Renal cortex interstitium (tissue), 15 donors: ENCODE measurements at places on chromosomes 7 and 10. TPM values are rescaled to one million over a fixed set of nuclear protein-coding genes. Genes with fewer than 3 reads are reported as not detected.

MSRB2 gene
- 51.5 TPM for polyA plus RNA-seq

DNA sequence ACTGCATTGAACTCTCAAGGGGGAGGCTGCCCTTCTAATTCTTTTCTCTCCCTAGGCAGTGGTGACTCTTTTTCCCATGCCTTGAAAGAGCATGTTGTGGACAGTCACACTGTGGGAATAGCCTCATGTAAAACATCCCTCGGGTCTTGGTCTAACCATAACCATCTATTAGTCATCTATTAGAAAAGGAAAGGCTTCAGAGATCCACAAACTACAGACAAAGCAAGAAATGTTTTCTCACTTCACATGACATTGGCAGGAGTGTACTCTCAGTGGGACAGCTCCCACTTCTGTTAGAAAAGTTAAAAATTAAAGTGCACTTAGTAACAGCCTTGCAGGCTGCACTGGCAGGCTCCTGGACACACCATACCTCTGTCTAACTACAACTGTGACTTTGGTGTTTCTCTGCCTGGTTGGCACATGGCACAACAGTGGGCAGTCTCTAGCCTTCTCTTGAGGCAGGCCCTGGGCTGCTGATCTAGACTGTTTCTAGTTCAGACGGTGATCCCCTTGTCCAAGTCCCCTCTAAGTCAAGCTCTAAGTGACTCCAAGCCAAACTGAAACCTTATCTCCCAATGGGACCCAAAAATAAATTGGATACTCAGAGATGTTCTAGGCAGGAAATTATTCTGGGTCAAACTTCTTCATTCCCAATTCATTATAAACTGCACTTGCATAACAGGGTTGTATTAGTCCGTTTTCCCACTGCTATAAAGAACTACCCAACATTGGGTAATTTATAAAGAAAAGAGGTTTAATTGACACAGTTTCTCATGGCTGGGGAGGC is 57.9 kb upstream of the ITGB1 start:
- no peak for DNase-seq

SPDYE6 gene
- 2.9 TPM for polyA plus RNA-seq

DNA sequence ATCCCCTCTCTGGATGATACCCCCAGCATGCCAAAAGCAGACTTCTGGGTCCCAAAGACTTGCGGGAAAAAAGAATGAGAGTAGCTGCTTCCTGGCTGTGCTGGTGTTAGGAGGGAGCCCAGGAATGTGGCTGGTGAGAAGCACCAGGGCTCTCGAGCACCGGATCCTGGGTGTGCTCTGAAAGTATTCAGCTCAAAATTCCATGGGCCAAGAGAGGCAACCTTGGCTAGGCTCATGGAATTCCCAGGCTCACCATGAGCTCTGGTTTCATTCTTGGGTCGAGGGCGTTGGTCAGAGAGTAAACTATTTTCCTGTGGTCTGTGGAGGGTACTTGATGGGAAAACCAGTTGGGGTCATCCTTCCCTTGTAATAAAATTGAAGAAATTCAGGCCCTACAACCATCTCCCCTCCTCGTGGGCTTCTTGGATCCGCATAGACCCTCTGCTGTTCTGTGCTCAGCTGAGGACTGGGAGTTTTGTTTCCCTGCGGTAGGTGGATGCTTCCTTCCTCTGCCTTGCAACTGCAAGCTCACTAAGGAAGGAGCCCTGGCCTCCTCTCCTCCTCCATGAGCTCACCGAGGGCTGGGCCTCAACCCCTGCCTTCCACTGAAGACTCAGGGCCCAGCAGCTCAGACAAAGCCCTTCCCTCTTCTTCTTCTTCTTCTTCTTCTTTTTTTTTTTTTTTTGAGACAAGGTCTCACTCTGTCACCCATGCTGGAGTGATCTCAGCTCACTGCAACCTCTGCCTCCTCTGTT is 34.5 kb upstream of the AQP1 start:
- DNase-seq, result no peak

DNA sequence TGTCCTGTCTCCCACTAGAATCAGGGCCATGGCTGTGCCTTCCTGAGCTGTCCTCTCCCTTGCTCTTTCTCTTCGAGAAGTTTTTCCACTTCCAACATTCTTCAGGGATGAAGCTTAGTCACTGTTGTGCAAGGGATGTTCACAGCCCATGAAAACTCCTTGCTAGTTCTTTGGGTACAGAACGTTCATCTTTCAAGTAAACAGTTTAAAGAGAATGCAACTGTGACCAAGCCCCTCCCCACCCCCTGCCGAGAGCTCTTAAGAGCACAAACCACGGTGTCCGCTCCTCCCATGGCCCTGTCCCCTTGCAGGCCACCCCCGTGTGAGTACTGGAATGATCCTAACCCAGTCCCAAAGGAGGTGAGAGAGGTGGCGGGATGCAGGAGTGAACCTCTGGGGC is 161.1 kb upstream of the RHEB start:
- no peak for DNase-seq

CALML3 gene
- polyA plus RNA-seq, result not detected

DNA sequence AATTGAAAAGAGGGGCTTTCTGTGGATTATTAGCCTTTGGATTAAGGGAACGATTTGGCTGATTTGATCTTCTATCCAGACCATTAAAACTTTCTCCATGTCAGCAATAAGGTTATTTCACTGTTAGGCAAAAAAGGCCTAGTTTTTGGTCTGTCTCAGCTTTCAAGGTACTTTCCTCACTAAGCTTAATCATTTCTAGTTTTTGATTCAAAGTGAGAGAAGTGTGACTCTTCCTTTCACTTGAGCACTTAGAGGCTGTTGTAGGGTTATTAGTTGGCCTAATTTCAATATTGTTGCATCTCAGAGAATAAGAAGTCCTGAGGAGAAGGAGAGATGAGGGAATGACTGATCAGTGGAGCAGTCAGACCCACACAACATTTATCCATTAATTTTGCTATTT is 596.0 kb upstream of the TPK1 start:
- DNase-seq, result no peak

DNA sequence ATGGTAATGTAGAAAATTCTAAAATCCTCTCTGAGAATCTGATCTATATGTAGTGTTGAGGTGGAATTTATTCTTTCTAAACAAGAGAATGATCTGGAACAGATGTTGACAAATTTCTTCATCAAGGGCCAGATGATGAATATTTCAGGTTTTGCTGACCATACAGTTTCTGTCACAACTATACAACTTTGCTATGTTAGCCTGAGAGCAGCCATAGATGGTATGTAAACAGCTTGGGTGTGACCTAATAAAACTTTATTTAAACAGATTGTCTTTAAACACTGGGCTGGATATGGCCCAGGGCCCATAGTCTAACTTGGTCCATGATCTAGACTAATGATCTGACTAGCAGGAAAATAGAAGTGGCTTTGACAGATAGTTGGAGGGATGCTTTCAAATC is 213.6 kb upstream of the CELF2 start:
- DNase-seq, result no peak

PLPP4 gene
- 2.4 TPM for polyA plus RNA-seq

TMEM196 gene
- polyA plus RNA-seq, result not detected

- peak; percentile 82 for DNase-seq
Observed at GRCh38 chr10:100346765-100347567, at the start of gene SCD. TSS of gene SCD (plus strand) at chr10:100347233. CDS start at chr10:100347505, 272 bp downstream.

DNA sequence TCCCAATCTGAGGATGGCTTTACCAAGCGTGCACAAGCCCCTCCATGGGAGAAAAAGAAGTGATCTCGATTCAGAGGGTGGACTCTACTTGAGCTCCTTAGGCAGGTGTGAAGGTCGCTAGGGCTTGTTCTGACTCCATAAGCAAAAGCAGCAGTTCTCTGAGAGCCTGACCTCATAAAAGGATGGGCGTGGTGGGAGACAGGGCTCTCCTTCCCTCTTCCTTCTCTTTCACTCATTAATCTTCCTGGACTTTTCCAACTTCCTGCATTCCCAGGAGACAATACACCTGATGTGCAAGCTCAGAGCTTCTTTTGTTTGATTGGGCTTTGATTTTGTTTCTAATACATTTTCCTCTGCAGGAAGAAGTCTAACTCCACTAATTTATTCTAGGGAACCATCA is 22.3 kb upstream of the TMEM72 start:
- DNase-seq, result no peak

- DNase-seq, result no peak
Observed at GRCh38 chr7:18663321-18663720, 167.8 kb downstream of the HDAC9 start.

- DNase-seq, result no peak
Observed at GRCh38 chr10:17003151-17003550, 126.5 kb downstream of the CUBN start.

DNA sequence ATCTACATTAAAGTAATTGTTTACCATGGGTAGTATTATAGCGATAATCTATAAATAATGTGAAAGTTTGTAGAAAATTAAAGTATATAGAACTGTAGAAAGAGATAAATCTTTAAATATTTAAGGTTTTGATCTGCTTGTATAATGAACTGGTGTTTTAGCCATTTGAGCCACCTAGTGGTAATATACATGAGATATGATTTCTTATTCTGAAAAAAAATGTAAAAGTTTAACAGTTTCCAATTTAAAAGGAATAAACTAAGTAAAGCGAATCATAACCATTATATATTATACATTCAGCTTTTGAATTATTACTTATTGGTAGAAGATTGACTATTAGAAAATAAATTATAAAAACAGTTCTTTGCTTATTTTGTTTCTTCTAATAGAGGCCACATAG is 91.2 kb downstream of the OTUD1 start:
- no peak for DNase-seq

- no peak for DNase-seq
Observed at GRCh38 chr7:73717991-73718405, 1.5 kb downstream of the STX1A start.

GRCh38 chr10:30827531-30828120 is 198.1 kb upstream of the LYZL2 start:
- no peak for DNase-seq

- DNase-seq, result no peak
Observed at GRCh38 chr7:5478568-5479430, 55.2 kb upstream of the TNRC18 start.

COL1A2 gene
- polyA plus RNA-seq, result 656 TPM

GRCh38 chr10:133456041-133456951 is 2.6 kb downstream of the SCART1 start:
- DNase-seq, result no peak

GRCh38 chr10:133511907-133512528 is 15.1 kb upstream of the CYP2E1 start:
- DNase-seq, result no peak

DNA sequence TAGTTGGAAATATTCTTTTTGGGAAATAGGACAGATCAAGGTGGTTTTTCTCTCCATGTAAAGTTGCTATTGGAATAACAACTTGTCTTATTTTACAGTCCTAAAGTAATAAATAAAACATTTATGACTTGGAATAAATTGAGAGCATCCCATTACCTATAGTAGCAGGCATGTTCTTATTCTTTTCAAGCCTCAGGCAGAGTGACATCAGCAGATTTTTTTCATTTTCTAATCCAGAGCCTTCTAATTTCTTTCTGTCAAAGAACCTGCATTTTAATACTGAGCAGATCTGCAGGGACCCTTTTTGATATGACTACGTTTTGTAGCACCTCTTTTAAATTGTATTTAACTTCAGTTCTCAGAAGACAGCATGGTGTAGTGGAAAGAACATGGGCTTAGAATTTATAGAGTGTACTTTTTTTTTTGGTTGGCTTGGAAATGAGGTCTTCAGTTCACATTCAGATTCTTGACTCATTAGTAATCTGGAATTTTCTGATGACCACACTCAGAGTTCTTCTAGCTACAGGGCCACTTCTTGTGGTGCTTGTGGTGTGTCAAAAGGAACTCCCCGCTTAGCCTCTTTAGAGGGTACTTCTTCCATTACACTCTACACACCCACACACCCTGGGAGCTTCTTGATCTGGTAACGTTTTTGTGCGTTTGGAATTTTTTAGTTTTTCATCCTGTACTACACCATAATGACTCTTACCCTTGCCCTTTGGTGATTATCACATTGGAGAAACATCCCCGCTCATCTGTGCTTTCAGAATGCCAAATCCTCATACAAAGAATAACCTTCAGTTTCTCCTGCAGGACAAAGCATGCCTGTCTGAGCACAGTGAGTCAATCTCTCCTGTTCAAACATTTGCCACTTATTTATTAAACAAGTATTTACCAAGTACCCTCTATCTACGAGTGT is 34.6 kb downstream of the AGK start:
- no peak for DNase-seq

DNA sequence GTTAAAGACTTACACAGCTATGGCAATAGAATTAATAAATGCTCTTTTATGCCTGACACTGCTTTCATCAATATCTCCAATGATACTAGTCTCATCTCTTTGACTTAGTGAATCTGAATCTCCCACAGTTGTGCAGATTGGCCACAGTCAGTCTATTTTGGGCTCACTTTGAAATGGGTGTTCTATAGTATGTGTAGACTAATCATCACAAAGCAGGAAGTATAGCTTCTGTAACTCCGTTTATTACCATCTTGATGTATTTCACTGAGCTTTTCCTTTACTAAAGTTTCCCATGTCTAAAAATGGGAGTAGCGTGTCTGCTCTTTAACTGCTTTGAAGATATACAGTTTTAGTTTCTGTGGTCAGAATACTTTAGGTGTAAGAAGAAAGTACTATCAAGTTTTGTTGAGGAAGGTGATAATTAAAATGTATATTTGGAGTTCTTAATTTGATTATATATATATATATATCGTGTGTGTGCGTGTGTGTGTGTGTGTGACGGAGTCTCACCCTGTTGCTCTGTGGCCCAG is 70.1 kb downstream of the ST7 start:
- DNase-seq, result no peak

DNA sequence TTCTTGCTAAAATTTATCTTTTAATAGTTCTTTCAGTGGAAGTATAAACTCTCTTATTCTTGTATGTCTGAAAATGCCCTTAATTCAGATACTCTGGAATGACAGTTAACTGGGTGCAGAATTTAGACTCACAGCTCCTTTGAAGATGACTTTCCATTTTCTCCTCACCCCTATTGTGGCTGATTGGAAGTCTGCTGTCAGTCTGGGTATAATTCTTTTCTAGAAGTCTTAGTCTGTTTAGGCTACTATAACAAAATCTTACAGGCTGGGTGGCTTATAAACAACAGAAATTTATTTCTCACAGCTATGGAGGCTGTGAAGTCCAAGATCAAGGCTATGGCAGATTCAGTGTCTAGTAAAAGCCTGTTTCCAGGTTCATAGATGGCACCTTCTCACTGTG is 145.2 kb upstream of the GDF10 start:
- DNase-seq, result no peak

KNDC1 gene
- 7.8 TPM for polyA plus RNA-seq
